Kasumi-1 (cell line): ENCODE measurements at places on chromosomes 7 and 10.

GRCh38 chr7:39681887-39682441, 58.6 kb downstream of the RALA start:
- DNase-seq: no peak

- DNase-seq: no peak
Measured at GRCh38 chr7:142813226-142813625, 41.6 kb upstream of the EPHB6 start.

- peak; percentile 82 for DNase-seq
Measured at GRCh38 chr10:128274938-128275337, 148.7 kb upstream of the MKI67 start.

- peak; percentile 26 for DNase-seq
Measured at GRCh38 chr10:101355072-101355706, 1.2 kb downstream of the BTRC start.

DNA sequence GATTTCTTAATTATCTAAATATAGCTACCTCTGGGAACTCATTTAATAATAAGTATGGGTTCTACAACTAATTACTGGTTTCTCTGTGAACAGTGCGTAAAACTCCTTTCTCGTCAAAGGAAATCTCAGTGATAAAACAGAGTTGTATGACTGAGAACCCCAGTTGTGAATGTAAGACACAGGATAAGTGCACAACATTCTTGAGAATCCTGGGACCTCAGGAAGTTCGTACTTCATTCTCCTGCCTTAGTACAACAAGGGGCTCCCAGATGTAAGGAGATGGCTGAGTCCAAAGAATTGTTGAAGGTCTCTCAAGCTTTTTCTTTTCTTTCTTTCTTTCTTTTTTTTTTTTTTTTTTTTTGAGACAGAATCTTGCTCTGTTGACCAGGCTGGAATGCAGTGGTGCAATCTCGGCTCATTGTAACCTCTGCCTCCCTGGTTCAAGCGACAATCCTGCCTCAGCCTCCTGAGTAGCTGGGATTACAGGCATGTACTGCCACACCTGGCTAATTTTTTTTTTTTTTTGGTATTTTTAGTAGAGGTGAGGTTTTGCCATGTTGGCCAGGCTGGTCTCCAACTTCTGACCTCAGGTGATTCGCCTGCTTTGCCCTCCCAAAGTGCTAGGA, 12.5 kb downstream of the DENND10 start:
- no peak for DNase-seq

- no peak for DNase-seq
Measured at GRCh38 chr7:142964502-142965246, 2.5 kb upstream of the KEL start.

DNA sequence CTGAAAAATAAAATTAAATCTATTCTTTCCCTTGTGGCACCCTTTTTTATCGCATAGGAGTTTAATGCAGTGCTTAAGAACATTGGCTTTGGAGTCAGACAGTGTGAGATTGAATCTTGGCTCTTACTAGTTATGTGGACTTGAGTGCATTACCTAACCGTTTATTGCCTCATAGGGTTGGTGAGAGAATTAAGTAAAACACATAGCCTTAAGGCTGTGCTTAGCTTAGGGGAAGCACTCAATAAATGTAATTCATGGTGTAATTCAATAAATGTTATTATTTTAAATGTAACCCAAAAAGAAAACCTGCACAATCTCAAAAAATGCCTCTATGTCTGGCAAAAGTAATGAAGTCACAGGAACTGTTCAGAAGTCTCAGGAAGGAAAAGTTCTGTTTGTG, 2.7 kb downstream of the STK17A start:
- DNase-seq: peak; percentile 58

GRCh38 chr7:128732521-128733277, 6.5 kb upstream of the CALU start:
- no peak for DNase-seq

DNA sequence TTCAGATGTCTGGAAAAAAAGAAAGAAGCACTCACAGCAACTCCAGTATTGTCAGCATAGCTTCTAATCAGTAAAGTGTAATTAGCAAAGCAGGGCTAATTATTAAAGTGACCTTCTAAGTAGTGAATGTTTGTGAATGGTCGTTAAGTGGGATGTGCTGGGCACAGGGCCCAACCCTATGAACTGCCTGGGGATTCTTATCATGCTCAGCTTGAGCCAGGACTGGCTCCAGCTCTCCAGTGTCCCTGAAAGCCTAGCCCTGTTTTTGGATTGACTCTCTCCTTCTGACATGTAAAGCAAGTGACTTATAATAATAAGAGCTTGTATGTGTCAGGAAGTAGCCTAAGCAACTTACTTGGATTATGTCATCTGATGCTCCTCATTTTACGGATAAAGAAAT, 9.5 kb upstream of the TBX20 start:
- no peak for DNase-seq

DNA sequence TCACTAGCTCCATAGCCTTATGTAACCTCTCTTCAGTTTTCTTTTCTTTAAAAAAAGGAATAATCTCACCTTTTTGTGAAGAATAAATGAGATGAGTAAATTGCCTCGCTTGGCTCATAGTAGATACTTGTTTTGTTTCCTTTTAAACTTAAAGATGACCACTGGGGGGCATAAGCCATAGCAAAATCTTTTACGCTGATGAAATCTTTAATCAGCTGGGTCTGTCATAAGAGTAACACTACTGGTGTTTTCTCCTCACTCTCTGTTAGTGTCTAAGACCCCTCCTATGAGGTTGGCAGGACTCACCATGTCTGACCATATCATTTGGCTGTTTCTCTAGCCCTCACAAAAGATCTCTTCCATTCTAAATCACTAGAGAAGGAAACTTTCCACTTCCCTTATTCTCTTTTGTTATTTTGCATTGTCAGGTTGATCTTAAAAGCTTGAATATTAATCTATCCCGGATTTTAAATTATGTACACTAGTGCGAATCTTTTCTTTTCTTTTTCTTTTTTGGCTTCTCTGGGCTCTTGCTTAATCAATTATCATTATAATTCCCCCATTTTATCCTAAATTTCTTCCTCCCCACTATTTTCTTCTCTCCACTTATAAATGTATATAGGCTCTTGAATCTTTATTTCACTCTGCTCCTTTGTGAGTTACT, 12.5 kb downstream of the STAG3 start:
- peak; percentile 50 for DNase-seq

DNA sequence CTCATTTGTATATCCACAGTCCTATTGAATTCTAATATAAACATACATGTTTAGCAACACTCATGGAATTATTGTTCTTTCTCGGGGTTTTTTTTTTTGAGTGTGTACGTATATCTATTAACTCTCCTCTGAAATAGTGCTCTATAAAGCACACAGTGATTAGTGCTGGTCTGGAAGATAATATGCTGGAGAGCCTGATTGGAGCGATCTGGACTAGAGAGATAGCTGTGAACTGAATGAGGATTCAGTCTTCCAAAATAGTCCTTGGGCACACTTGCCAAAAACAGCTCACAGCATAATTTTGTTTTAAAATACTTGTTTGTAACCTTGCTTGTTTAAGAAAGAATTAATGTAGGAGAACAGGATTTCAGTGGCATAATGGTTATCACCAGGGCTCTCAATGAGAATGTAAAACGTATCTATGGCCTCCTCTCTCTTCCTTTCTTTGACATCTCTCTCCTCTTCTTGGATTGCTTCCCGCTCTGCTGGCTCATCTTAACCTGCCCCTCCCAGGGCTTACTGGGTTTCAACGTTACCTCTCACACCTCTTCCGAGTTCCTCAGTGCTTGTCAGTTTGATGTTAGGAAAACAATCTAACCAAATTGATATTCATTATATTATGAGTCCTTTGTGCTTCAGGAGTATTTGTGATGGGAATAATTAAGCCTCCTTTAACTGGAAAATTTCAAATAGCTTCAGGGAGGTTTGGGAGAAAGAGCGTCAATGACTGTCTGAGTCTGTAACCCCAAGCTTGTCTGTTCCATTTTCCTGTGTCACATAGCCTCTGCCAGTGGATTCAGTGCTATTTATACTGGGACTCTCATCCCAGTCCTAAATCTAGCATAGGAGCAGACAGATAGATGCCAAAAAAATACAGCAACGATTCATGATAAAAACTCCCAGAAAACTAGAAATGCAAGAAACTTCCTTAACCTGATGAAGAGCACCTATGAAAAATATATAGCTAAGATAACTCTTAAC, 16.2 kb upstream of the AGK start:
- DNase-seq: no peak
